Vagina (tissue), 2 donors: ENCODE measurements at places on chromosomes 12 and 14. TPM values are rescaled to one million over a fixed set of nuclear protein-coding genes. Genes with fewer than 3 reads are reported as not detected.

DNA sequence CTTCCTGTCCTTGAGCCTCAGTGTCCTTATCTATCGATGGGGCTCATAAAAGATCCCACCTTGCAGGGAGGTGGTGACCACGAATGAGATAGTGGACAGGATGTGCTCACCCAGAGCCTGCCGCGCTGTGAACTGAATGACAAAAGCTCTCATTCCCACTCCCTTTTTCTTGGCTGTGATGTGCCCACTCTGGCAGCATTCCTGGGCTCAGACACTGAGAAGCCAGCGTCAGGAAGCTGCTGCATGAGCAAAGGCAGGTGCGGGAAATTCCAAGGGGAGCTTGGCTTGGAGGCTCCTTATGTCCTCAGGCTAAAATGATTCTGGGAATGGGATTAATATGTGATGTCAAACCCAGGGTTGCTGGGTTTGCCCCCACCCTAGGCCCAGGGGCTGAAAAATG lies 61.6 kb downstream of the EFCAB11 start:
- DNase-seq, result no peak

DNA sequence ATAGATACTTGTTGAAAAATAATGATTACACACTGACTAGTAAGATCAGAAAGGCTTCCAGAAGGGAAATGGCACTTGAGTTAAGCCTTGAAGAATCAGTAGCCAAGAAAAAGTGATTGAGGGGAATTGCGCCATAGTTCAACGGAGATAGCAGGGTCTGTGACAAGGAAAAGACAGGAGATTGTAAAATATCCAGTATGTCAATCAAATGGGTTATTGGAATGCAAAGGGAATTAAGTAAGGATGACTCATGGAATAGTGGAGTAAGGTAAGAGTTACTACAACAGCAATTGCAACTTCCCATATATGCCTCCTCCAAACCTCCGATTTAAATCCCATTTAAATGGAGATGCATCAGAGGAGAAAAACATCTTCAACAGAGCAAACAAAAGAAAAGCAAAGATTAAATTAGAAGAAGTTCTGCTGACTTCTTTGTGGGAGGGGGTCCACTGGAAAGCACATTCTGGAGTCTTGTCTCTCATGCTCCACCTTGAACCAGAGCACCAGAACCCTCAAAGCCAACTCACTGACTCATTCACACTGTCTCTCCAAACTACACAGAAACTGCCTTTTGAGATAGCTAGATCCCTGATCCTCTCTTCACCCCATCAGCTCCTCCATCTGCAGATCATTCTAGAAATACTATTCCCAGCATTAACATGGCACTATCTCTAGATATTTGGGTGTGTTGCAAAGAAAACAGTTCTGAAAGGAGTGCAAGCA lies 138.2 kb downstream of the NUAK1 start:
- no peak for DNase-seq

- no peak for DNase-seq
Observed at GRCh38 chr14:36852981-36853691, 191.5 kb downstream of the PAX9 start.

The GPR84 gene
- not detected for total RNA-seq

The L2HGDH gene
- total RNA-seq, result 5.6 TPM
